ENCODE measurements at places on chromosomes 4 and X.

GRCh38 chr4:33711826-33712225, 2532.5 kb downstream of the ARAP2 start:
- no peak for DNase-seq

DNA sequence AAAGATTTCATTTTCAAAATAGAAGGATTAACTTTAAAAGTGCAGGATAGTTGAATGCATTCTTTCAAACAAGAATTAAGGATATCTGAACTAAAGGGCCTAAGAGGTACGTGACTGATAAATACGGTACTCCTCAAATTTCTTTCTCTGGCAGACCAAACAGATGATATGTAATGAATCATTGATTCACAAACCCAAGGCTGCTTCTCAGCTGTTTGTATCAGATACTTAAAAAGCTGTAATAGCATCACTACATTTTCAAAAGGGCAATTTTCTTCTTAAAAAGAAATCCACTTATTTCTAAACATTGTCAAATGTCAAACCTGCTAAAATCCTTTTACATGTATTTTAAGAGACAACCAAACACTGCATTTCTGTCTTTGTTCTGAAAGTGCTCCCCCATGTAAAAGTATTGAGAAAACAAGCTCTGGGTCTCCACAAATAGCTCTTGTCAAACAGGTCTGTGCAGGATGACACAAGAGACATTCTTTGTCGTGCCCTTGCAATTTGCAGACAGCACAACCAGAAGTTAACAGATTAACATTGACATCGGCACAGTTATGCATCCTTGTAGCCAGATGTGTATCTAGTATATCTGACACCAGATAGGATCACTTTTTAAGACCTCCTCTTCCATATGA, 82.0 kb downstream of the MANBA start:
- DNase-seq = no peak

GRCh38 chrX:123339221-123339905, 155.3 kb downstream of the GRIA3 start:
- DNase-seq = no peak

DNA sequence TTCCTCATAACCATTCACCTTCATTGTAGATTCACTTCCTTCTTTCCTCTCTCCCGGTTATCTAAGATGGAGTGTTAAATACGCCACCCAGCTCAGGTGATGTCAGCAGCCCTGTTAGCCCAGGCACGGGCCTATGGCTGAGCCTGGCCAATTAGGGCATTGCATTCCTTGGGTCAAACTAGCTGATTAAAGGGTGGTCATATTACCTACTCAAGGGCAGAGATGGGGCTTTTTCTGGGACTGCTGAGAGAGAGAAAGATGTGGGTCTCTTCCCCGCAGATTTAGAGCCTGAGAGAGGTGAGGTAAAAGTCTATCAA, 39.9 kb upstream of the AFAP1 start:
- DNase-seq = no peak

DNA sequence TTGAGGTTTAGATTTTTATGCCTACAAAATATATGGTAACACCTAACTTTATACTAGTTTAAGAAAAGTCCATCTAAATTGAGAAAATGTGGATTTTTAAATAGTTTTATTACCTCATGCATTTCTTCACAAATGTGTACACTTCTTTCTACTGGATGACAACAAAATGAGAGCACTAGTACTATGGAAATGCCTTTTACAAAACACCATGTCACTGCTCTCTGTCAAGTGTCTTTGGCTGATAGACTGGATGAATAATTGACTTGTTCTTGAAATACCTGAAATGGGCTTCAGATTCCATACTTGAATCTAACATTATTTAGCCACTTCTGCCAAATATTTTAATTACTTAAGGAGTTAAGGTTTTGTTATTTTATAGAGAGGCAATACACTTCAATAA, 49.5 kb downstream of the AMELX start:
- no peak for DNase-seq

- no peak for DNase-seq
Measured at GRCh38 chr4:102168580-102168979, 176.7 kb downstream of the SLC39A8 start.

DNA sequence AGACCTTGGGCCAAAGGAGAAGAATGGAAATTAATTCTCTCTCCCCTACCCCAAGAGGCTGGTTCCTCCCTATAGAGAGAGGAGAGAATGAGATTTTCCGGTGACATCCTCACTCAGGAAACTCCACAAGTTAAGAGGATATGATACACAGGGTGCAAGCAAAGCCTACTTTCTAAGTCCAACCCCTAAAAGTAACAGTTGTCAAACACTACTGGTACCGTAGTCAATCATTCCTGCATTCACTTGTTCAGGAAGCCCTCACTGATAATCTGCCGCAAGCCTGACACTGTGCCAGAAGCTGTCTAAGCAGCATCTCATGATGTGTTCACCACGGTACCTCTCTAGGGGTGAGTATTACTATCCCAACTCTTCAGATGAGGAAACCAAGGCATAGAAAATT, 41.7 kb downstream of the KDR start:
- no peak for DNase-seq

GRCh38 chr4:108887034-108887433, 124.2 kb upstream of the ETNPPL start:
- DNase-seq = no peak

GRCh38 chr4:80705311-80705710, 325.2 kb upstream of the BMP3 start:
- DNase-seq = no peak

DNA sequence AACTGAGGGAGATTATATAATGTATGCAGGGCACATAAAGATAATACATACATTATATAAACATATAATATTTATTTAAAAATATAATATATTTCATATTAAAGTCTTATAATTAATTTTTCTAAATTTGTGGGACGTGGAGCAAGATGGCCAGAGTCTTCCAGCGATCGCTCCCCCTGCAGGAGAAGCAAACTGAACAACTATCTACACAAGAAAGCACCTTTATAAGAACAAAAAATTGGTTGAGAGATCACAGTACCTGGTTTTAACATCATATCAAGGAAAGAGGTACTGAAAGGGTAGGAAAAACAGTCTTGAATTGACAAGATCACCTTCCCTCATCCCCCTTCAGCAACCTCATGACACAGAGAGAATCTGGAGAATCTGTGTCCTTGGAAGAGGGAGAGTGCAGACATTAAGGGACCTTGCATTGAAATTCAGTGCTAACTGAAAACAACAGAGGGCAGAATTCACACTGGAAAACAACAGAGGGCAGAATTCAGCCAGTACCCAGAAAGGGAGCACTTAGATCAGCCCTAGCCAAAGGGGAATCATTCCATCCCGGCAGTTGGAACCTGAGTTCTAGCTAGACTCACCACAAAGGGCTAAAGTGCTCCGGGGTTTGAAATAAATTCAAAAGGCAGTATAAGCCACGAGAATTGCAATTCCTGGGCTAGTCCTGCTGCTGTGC, 262.5 kb upstream of the NDST3 start:
- no peak for DNase-seq

- DNase-seq = no peak
Measured at GRCh38 chr4:53889326-53890055, 174.9 kb downstream of the CHIC2 start.

- no peak for DNase-seq
Measured at GRCh38 chrX:153621949-153622598, 23.1 kb upstream of the CCNQ start.

- DNase-seq = no peak
Measured at GRCh38 chrX:34487364-34487763, 169.7 kb downstream of the TMEM47 start.

DNA sequence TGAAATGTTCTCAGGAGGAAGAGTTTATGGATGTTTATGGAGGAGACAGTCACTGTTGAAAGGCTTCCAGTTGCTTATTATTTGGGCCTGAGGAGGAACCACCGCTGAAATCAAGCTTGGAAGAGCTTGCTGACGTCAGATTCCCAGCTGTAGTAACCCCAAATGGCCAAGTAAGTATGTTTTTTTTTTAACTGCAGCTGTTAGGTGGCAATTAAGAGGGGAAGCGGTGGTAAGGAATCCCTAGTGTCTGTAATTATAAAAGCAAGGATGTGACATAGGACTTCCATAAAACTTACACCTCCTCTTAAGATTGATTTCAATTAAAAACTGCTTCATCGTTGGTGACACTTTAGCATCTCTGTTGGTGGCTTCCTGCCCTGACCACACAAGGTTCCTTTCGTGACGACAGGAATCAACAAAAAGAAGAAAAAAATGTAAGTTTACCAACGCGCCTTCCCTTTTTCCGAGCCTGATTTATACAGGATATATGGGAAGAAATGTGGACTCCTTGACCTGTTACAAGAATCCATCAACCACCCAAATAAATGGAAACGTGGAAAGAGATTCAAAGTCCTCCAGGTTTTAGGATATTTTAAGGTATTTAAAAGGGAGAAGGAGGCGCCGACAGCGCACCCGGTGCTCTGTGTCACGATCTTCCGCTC, 884 bp downstream of the RELL1 start:
- no peak for DNase-seq

DNA sequence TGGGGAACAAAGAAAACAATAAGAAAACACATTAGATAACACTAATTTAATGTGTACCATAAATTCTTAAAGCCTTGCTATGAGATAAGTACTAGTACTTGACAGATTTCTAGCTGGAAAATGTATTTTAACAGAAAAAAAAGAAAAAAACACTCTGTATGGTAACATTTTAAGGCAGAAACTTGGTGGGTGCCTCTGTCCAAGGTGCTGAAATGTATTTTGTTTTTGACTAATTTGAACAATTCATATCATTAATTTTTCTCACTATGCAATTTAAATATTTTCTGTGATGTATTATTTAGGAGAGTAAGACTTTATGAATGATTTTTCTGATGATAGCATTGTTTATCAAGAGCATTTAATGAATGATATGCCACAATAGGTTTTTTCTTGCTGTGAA, 107.5 kb downstream of the GABRG1 start:
- DNase-seq = no peak

- DNase-seq = no peak
Measured at GRCh38 chr4:174358829-174359228, 75.1 kb downstream of the CEP44 start.

DNA sequence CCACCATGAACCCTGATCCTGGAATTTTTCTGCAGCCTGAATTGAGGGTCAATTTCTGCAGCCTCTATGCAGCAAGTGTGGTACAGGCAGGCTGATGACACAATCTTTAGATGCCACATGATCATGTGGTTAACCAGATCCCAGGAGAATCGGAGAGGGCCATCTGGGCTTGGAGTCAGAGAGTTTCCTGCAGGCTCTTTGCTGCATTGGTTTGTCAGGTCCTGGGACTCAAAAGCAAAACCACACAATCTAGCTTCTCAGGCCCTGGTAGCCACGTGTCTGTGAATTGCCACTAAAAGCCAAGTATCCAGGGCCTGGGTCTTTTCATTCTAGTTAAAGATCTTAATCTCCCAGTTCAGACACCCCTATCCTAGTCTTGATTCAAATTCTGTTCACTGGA, 464.5 kb downstream of the BCOR start:
- DNase-seq = no peak

GRCh38 chrX:29652484-29652883, 562.9 kb upstream of the MAGEB2 start:
- DNase-seq = no peak

GRCh38 chr4:139301821-139302611, at the start of gene NDUFC1:
TSS of gene NDUFC1 (minus strand) at chr4:139302477. CDS start at chr4:139295798, 6,679 bp downstream.
- DNase-seq = peak; percentile 40

DNA sequence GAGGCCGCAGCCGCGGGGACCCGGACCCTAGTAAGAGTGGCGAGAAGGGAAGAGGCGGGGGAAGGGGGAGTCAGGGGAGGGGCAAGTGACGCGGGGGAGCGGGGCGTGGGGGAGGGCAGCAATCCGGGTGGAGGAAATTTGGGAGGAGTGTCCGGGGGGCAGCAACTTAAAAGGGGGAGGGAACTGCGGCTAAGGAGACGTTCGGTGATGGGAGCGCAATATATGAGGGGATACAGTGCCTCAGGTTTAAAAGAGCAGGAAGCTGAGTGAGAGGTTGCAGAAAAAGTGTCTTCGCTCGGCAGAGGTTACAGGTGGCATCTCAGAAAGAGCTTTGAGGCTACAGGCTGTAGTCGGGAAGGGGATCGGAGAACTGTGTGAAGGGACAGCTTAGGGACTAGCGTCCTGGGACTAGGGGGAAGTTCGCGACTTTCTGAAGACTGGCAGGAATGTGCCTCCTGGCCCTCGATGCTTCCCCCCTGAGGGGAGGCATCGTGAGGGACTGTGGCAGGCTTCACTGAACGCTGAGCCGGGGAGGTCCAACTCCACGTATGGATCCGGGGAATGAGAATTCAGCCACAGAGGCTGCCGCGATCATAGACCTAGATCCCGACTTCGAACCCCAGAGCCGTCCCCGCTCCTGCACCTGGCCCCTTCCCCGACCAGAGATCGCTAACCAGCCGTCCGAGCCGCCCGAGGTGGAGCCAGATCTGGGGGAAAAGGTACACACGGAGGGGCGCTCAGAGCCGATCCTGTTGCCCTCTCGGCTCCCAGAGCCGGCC, 519 bp downstream of the FOXO4 start:
- peak; percentile 17 for DNase-seq

DNA sequence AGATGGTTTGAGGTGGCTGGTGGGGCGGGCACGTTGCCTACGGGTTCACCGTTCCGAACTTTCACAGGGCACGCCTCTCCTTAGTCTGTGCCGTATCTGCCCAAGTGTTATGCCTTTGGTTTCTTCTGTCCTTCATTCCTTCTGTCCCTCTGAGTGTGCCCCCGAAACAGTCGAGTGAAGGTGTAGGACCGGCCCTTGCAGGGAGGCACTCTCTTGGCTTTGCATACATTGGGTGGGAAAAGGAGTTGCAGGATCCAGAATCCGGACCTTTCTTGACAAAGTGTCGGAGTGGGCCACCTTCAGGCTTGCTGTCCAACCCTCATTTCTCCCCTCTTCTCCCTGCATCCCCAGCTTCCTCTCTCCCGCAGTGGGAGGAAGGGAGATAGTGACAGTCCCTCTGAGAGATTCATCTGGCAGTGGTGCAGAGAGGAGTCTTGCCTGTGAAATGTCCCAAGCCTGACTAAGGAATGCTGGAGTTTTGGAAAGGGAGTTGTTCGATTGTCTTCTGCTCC, 569 bp downstream of the ARFIP1 start:
- DNase-seq = no peak

- no peak for DNase-seq
Measured at GRCh38 chr4:113575401-113575800, 186.1 kb downstream of the CAMK2D start.

GRCh38 chr4:146654687-146655520, 16.2 kb downstream of the POU4F2 start:
- no peak for DNase-seq

DNA sequence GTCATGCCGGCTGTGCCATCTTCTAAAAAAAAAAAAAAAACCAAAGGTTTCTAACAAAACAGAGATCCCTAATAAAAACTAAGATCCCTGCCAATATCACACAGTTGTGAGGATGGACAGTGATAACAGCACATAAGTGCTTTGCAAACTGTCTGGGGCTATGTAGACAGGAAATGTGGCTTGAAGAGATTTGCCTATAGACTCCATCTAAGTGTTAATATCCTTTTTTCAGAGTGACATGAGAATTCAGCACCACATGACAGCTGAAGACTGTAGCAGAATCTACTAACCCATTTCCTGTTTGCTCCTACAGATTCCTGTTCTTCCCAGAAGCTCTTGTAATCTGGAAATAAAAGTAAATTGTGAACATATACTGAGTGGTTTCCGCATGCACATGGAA, 215.4 kb downstream of the KDR start:
- no peak for DNase-seq

- DNase-seq = no peak
Measured at GRCh38 chr4:112771-113170, 11.5 kb upstream of the ZNF718 start.

Measured in activated gamma-delta T cell (primary cell).